Natural killer cell (primary cell): ENCODE measurements at places on chromosomes 2 and 18.

GRCh38 chr2:98479959-98480524 lies 35.4 kb downstream of the INPP4A start:
- H3K36me3 ChIP-seq = no peaks in the 10 kb centered on the region
- no peaks in the 10 kb centered on the region for H3K27me3 ChIP-seq
- H3K27ac ChIP-seq = peak overlapping the region; percentile 52
- DNase-seq = no peak
- peaks cover 92% of the 10 kb centered on the region for H3K4me1 ChIP-seq
- no peak overlapping the region for H3K4me3 ChIP-seq

DNA sequence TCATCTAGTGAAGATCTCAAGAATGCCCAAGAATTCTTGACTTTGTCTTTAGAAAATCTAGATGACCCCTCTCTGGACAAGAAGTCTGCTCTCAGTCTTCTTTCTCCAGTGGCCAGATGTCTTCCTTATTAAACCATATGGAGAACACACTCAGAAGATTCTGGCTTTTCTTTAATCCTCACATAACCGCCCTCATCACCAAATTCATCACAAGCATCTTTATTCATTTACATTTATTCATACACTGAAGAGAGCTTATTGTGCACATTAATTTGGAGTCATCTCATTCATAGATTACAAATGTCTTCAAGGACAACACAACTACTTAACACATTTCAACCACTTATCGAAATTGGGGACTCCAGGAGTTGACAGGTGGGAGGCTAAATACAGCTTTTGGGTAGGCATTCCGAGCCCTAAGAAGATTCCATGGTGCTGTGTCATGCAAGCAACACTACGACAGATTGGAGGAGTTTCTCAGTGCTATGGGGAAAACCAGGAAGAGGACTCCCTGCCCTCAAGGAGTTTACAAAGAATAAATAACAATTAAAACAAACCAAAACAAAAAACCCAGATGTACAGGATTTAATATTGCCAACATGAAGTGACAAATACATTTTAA lies 64.8 kb upstream of the LCLAT1 start:
- no peak for DNase-seq
- no peak overlapping the region for H3K27ac ChIP-seq
- no peaks in the 10 kb centered on the region for H3K27me3 ChIP-seq
- H3K4me3 ChIP-seq = no peak overlapping the region

- peaks cover 13% of the 10 kb centered on the region for H3K4me1 ChIP-seq
- no peak overlapping the region for H3K27ac ChIP-seq
- DNase-seq = no peak
- H3K36me3 ChIP-seq = no peaks in the 10 kb centered on the region
- H3K27me3 ChIP-seq = no peaks in the 10 kb centered on the region
These were observed 73.7 kb downstream of the CDK15 start for GRCh38 chr2:201879996-201880395.

DNA sequence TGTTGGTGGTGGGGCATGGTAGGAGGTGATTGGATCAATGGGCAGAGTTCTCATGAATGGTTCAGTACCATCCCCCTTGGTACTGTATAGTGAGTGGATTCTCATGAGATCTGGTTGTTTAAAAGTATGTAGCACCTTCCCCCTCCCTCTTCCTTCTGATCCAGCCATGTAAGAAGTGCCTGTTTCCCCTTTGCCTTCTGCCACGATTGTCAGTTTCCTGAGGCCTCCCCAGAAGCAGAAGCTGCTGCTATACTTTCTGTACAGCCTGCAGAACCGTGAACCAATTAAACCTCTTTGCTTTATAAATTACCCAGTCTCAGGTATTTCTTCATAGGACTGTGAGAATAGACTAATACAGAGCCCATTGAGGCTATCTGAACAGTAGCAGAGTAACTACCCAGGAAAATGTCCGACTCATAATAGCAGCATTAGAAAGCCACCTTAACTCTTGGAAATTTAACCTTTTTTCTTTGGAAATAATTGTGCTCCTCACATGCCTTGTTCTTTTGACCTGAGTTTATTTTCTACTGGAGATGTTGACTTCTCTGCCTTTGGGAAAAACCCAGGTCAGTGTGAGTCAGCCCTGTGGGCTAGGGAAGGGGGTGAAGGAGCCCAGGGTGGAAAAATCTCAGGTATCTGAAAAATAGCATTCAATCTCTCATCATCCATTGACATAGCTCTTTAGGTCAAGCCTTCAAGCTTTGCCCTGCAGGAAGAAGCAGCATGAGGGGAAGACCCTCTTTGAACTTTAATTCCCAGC lies 18.1 kb downstream of the CYP1B1 start:
- DNase-seq = no peak
- no peaks in the 10 kb centered on the region for H3K36me3 ChIP-seq
- H3K4me1 ChIP-seq = no peaks in the 10 kb centered on the region
- H3K27me3 ChIP-seq = peaks cover 3% of the 10 kb centered on the region

- no peak for DNase-seq
- no peaks in the 10 kb centered on the region for H3K4me1 ChIP-seq
- H3K27ac ChIP-seq = no peak overlapping the region
- H3K36me3 ChIP-seq = no peaks in the 10 kb centered on the region
- no peaks in the 10 kb centered on the region for H3K27me3 ChIP-seq
- H3K4me3 ChIP-seq = no peak overlapping the region
These were observed 279.3 kb downstream of the CDH20 start for GRCh38 chr18:61612517-61612916.

- no peaks in the 10 kb centered on the region for H3K36me3 ChIP-seq
- H3K27ac ChIP-seq = no peak overlapping the region
- H3K27me3 ChIP-seq = no peaks in the 10 kb centered on the region
- no peak overlapping the region for H3K4me3 ChIP-seq
- no peak for DNase-seq
These were observed 111.7 kb downstream of the CDH2 start for GRCh38 chr18:28065031-28065792.

GRCh38 chr2:86039963-86040655 lies 65.6 kb downstream of the POLR1A start:
- peaks cover 22% of the 10 kb centered on the region for H3K36me3 ChIP-seq
- H3K27ac ChIP-seq = peak overlapping the region; percentile 98
- DNase-seq = peak; percentile 13
- H3K4me1 ChIP-seq = peaks cover 63% of the 10 kb centered on the region
- H3K4me3 ChIP-seq = no peak overlapping the region
- H3K27me3 ChIP-seq = no peaks in the 10 kb centered on the region

DNA sequence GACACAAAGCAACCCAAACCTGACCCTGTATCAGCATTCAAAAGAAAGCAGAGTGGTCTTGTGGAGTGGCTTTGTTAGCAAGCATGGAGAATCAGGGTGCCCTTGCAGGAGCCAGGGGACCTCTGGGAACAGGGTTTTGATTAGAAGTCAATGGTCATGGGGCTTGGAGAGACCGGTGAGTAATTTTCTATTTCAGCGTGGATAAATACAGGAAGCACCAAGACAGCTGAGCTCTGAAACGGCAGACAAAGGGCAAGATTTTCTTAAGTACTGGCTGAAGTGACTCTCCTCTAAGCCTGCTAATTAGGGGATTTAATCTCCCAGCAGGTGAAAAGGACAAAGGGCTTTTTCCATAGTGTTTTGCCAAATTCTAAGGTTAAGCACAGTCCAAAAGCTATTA lies 78.0 kb upstream of the GAREM1 start:
- no peak for DNase-seq
- no peaks in the 10 kb centered on the region for H3K4me1 ChIP-seq
- no peaks in the 10 kb centered on the region for H3K27me3 ChIP-seq
- no peak overlapping the region for H3K27ac ChIP-seq
- H3K36me3 ChIP-seq = no peaks in the 10 kb centered on the region

GRCh38 chr2:85162746-85163301 lies 29.6 kb downstream of the TCF7L1 start:
- no peak overlapping the region for H3K27ac ChIP-seq
- no peak overlapping the region for H3K4me3 ChIP-seq
- no peak for DNase-seq
- H3K4me1 ChIP-seq = no peaks in the 10 kb centered on the region
- no peaks in the 10 kb centered on the region for H3K36me3 ChIP-seq

DNA sequence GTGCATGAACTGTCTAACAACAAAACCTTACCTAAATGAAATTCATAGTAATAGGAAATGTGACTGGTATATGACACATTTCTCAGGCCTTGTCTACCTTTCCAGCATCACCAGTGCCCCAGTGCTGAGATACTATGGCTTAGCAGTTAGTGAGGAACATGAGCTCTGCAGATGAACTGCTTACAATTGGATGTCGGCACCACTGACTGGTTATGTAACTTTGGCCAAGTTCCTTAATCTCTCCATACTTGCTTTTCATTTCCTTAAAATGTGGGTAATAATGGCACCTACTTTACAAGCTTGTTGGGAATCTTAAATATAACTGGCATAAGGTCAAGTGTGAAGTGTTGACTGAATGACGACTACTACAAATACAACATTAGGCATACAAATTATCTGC lies 136.3 kb downstream of the OLA1 start:
- H3K27ac ChIP-seq = no peak overlapping the region
- H3K4me1 ChIP-seq = no peaks in the 10 kb centered on the region
- no peaks in the 10 kb centered on the region for H3K27me3 ChIP-seq
- H3K4me3 ChIP-seq = no peak overlapping the region

DNA sequence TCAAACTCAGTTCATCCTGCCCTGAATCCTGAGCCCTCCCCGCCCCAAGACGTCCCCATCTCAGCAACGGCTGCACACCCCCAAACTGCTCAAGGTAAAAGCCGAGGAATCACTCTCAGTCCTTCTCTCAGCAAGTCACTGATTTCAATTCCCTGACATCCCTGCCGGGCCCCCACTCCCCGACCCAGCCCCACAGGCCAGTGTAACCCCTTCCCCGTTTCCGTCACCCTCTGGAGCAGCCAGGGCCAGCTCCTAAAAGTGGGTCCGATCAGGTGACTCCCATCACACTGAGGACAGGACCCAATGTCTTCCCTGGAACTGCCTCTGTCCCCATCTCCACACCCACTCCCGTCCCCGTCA lies 20.5 kb downstream of the SNORC start:
- DNase-seq = no peak
- H3K27ac ChIP-seq = no peak overlapping the region
- no peaks in the 10 kb centered on the region for H3K4me1 ChIP-seq
- no peaks in the 10 kb centered on the region for H3K27me3 ChIP-seq
- no peaks in the 10 kb centered on the region for H3K36me3 ChIP-seq

DNA sequence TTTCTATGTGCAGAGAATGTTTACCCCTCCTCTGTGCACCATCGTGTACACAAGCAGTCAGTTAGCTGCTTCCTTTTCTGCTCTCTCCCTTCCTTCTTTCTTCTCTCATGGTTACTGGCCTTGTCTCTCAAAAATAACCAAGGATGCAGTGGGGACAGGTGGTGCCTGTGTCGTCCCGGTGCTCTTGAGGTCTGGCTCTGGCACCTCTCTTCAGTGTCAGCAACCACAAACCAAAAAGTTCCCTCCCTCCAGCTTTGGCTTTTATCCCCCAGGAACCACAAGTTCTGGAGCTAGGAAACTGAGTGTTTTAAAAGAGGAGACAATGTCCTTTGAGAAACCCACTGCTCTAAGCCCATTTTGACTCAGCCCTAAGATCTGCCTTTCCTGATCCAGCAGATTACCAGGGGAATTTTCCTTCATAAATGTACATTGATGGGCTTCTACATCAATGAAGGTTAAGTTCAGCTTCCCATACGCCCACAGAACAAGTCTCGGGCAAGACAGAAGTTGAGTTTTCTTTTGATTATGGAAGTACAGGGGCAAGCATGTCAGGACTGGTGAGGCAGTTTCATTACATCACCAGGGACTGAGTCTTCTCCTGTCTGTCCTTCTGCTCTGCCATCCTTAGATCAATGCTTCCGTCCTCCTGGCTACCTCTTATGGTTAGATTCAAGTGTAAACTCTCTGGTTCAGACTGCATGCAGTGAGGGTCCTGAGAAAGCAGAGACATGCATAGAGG lies 232.2 kb downstream of the SETBP1 start:
- no peak overlapping the region for H3K4me3 ChIP-seq
- no peaks in the 10 kb centered on the region for H3K27me3 ChIP-seq
- H3K4me1 ChIP-seq = peaks cover 13% of the 10 kb centered on the region
- H3K27ac ChIP-seq = no peak overlapping the region

DNA sequence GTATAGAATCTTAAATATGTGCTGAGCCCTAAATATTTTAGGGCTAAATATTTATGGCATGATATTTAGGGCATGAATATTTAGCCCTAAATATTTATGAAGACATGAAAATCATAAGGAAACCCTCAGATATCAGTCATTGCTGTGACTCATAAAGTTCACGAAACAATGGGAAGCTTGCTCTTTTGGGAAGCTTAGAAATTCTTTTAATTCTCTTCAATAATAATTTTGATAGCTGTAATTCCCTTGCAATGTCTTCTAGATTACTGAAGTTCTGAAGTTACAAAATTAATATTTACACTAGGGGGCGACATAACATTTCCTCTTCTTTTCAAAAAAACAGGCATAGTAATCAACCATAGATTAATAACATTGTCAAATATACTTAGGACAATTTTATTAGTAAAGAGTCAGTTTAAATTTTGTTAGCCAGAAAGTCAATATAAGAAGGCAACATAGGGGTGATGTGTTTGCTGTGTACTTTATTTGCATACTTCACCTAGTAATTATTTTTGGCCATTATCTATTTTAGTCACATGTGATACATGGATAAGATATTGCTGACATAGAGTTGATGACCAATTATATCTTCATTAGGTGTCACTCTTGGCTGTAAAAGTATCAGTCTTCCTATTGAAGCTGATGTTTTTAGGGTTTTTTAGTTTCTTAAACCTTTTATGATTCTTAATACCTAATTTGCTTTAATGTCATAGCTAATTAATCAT lies 13.2 kb downstream of the ZNF804A start:
- H3K4me3 ChIP-seq = no peak overlapping the region
- H3K27ac ChIP-seq = no peak overlapping the region
- no peaks in the 10 kb centered on the region for H3K4me1 ChIP-seq
- DNase-seq = no peak
- H3K36me3 ChIP-seq = no peaks in the 10 kb centered on the region

DNA sequence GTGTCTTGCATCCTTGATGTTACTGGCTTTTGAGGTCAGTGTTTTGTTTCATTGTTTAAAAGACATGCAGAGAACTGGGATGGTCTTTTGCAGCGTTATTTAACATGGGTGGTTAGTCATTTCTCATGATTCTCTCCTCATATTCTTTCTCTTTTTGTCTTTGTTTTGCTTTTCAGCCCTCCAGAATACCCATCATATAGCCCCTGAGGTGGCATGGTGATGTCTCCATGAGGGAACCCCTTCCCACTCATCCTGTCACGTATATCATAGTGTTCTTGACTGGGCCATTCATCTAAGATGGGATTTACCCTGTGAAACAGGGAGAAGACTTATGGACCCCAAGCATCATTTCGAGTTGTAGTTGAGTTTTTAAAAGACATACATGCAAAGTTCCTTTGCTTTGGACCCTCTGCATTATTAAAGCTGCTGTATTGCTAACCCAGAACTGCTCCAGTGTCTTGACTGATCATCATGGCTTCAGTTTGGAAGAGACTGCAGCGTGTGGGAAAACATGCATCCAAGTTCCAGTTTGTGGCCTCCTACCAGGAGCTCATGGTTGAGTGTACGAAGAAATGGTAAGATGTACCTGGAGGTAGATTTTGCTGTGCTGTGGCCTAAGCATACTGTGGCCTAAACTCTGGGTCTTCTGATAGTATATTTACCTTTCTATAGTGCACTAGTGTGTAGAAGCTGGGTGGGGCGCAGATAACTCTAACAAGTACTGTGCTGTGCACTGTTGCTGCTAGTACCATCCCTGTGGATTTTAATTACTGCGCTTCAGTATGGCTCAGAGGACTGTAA lies 1.4 kb downstream of the EHBP1 start:
- DNase-seq = no peak
- no peaks in the 10 kb centered on the region for H3K27me3 ChIP-seq

GRCh38 chr2:161650116-161651015 lies 26.1 kb downstream of the SLC4A10 start:
- no peak overlapping the region for H3K4me3 ChIP-seq
- H3K4me1 ChIP-seq = no peaks in the 10 kb centered on the region
- no peaks in the 10 kb centered on the region for H3K36me3 ChIP-seq
